ENCODE measurements at places on chromosomes 5 and 9.
A peak's percentile ranks its signal among the peaks of the same experiment; 100 is the strongest.

DNA sequence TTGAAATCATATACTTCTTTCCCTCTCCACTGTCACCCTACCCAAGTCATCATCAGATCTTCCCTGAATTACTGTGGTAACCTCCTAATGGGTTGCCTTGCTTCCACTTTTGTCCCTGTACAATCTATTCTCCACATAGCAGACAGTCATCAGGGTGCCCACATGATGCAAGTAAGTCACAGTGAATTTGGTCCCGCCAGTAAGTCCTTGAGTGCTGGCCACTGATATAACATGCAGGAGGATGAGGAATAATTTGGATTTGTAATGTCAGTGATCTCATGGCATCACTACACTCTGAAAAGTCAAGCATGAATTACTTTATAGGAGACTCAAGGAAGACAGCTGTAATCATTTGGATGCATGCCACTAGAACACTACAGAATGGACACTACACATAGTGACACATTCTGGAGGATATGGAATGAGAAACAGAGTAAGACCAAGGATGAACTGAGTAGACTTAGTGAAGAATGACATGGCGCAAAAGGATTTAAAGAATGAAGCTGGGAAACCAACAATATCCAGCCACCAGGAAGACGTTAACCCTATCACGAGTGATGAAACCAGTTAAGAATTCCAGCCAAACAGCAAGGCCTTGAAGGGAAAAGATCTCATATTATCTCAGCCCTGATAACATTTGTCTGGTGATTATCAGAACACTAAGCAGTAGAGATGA is 28.6 kb downstream of the MARCHF3 start:
- DNase-seq, result no peak

DNA sequence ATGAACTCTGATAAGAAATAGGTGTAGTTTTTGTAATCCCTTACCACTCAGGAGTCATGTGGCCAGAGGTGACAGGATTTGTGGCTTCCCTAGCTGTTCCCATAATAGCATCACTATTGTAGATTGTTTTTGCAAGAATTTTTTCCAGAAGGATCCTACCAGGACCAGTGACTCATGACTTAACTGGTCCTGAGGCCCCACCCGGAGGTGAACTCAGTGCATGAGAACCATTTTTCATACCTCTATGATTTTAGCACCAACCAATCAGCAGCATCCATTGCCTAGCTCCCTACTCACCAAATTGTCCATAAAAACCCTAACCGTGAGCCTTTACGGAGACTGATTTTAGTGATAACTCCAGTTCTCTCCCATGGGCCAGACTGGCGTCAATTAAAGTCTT is 484.8 kb downstream of the PSAT1 start:
- DNase-seq, result no peak

GRCh38 chr5:172530878-172531703 is 76.8 kb upstream of the SH3PXD2B start:
- DNase-seq, result no peak

- no peak for DNase-seq
Observed at GRCh38 chr9:34458959-34459340, 345 bp downstream of the DNAI1 start.

DNA sequence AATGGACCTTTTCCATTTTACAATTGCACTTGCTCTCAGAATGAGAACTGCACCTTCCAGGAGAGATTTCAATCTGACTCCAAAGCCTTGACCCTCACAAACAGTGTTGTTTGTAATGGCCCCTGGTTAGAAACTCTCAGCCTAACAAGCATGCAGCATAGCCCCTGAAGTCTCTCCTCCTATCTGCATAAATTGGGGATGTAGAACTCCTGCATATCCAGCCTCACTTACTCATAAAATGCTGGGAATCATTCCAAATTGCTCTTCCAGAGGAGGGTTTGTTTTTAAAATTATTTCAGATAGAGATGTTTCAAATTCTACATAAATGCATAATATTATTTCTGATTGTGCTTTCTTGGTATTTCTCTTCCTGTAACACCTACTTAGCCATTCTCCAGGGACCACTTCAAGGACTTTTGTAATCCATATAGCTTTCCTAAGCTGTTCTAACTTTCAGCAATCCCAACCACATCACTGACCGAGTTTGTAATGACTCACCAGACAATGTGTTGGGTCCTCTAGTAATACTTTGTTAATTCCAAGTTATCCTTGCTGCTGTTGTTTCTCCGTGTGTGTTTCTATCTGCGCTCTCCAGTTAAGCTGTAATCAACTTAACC is 143.8 kb upstream of the CCDC152 start:
- no peak for DNase-seq

GRCh38 chr9:99807956-99808355 is 13.7 kb upstream of the NR4A3 start:
- no peak for DNase-seq

- DNase-seq, result no peak
Observed at GRCh38 chr5:68374796-68375518, 159.4 kb downstream of the PIK3R1 start.

GRCh38 chr9:74025402-74025925 is 471.7 kb upstream of the RORB start:
- no peak for DNase-seq

DNA sequence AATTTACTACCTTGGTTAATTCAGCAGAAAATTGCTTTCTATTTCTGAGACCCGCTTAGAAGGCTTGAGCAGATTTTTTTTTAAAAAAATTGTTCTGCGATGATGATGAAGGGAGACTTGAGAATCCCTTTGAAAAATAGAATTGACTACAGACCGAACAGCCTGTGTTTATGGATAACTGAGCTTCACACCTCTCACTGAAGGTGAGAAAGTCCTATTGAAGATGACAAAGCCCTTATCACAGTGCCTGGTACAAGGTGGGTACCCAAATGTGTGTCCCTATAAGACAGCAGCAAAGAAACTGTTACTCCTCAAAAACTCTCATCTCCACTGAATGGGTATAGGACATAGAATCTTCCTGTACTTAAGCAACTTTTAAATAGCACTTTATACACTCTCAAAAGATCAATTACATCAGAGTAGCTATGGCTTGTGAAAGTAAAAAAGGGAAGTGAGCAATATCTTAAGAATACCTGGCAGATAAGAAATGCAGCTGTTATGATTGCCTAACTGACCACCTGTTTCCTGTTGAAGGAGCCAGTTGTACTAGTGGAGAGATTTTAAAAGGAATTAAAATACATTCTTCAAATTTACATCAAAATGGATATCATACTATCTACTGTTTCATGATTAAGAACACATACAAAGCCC is 419.7 kb downstream of the CHSY3 start:
- no peak for DNase-seq

GRCh38 chr5:136210259-136210658 is 17.3 kb upstream of the SMIM32 start:
- DNase-seq, result no peak

- DNase-seq, result peak; percentile 31
Observed at GRCh38 chr9:35495984-35496383, 6.1 kb downstream of the RUSC2 start.

GRCh38 chr5:56837381-56837780 is 22.0 kb downstream of the MAP3K1 start:
- DNase-seq, result no peak

DNA sequence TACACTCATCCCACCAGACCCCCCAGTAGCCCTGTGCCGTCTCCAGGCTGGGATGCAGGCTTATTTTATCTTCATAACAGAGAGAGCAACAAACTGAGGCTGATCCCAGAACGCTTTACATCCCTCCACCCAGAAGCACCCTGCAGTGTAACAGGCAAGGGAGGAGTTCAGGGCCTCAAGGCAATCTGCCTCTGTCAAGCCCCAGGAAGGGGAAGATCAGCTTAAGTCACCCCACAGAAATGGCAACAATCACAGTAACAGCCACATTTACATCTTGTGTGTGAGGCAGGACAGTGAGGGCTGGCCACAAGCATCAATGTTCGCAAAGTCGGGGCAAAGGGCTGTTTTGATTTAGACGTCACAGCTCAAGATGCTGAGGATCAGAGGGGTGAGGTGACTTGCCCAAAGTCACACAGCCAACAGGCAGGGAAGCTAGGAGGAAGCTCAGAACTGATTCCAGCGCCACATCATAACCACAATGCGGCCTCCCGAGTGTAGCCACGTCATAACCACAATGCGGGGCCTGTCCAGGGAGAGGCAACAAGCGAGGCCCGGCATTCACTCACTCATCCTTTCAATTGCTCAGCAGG is 14.4 kb downstream of the STK10 start:
- DNase-seq, result peak; percentile 80

- DNase-seq, result no peak
Observed at GRCh38 chr9:128733256-128733655, 9.3 kb upstream of the ZDHHC12 start.

- no peak for DNase-seq
Observed at GRCh38 chr9:34276772-34277171, 52.3 kb downstream of the KIF24 start.

DNA sequence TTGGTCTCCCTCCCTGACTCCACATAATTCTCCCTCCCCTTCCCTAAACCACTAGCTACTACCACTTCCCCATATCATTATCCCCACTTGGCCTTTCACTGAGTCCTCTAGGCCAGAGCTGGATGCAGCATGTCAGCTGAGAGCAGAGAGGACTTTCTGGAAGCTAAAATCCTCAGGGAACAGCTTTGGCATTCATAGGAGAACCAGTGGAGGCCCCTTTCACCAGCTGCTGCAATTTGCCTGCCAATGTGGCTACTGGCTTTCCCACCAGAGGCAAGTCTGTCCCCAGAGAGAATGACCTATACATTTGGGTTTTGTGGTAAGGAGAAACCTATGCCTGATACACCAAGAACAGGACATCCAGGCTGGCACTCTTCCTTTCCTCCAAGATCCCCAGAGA is 14.4 kb downstream of the FAM219A start:
- DNase-seq, result no peak

GRCh38 chr9:72232778-72233177 is 83.5 kb downstream of the GDA start:
- DNase-seq, result no peak

GRCh38 chr5:104947076-104947475 is 1384.5 kb upstream of the NUDT12 start:
- no peak for DNase-seq

DNA sequence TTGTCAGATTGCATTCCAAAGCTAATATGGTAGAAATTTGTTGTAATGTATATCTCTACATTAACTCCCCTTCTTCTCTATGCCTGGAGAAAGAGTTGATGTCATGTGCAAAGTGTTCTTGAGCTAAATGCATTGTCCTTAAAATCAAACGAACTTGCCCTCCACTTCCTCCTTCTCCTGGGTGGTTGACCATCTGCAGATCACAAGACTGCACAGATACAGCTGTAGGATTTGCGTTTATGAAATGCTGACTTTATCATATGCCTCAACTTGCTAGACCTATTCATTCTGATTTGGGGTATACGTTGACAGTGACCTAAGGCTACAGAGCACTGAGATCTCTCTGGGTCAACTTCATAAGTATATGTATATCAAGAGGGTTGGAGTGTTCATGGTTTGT is 8.3 kb downstream of the TRIM32 start:
- DNase-seq, result no peak

- DNase-seq, result no peak
Observed at GRCh38 chr5:138978080-138978479, 102.9 kb upstream of the LRRTM2 start.

DNA sequence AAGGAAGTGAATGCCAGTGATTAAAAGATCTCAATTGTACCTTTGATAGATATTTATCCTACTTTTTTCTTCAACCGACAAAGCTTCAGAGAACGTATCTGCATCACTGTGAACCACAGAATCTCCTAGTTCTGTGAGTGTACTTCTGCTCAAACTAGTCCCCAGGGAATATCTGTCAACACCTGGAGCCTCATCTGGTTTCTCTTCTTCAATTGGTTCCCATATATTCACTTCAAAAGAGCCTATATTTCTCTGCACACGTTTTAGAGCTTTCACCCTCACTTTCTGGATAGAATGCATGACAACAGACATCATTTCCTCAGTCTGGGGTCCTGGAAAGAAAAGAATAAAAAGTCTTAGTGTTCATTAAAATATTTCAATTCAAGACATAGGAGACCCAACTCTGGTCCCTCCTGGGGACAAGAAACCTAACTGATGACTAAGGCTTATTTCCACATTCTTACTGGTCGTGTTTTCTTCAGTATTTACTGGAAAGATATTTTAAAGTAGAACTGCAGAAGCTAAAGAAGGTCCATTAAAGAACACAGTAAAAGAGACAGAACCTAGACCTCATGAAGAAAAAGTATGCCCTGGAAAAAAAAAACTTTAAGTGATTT is 64.3 kb downstream of the CPLANE1 start:
- no peak for DNase-seq

DNA sequence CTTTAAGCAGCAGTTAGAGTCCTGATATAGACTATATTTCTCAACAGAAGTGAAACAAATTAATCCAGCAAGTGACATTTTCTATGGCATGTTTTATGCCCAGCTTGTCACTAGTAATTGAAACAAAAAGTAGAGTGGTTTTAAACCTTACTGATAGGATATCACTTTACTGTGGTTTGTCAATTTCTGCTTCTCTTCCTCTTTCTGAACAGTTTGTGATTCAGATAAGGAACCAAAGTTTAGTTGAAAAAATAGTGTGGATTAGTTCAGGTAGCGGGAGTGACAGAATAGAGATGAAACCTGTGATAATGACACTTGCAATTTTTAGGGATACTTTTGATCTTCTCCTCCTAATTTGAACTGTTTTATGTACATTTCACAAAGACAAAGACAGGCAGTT is 485.7 kb upstream of the EDIL3 start:
- no peak for DNase-seq

GRCh38 chr5:142119051-142119625 is 10.6 kb downstream of the NDFIP1 start:
- no peak for DNase-seq

DNA sequence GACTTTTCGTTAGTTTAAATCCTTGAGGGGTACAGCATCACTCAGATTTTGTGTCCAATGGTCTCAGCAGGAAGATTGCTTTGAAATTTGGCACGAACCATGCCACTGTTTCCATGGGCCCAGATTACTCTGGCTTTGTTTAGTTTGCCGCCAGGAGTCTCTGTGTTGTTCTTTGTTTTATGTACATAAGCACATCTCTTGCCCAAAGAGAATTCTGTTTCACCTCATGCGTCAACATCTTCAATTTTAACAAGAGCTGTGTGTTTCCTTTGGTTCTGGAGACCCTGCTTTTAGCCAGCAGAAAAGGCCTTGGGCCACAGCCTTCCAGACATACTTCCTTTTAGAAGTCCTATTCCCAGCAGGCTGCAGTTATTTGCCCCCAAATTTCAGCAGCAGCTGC is 62.4 kb downstream of the TNPO1 start:
- no peak for DNase-seq

GRCh38 chr9:76221423-76221822 is 172.8 kb downstream of the RFK start:
- no peak for DNase-seq

GRCh38 chr5:91419571-91420537 is 36.7 kb upstream of the ARRDC3 start:
- peak; percentile 69 for DNase-seq

- DNase-seq, result peak; percentile 36
Observed at GRCh38 chr5:150623152-150623877, 17.1 kb upstream of the SYNPO start.

DNA sequence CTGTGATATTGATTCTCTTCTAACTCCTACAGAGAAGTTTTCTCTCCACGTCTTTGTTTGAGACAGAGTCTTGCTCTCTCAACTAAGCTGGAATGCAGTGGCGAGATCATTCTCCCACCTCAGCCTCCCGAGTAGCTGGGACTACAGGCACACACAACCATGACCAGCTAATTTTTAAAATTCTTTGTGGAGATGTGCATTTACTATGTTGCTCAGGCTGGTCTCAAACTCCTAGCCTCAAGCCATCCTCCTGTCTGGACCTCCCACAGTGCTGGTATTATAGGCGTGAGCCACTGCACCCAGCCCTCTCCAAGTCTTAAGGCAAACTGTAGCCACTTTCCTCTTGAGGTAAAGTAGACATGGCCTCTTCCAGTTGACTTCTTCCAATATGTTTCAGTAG is 72.2 kb downstream of the SNX18 start:
- DNase-seq, result no peak
